Trophoblast cell (in vitro differentiated cells and primary cell): ENCODE measurements at places on chromosomes 3 and 15.

GRCh38 chr3:197151580-197151979 is 122.0 kb upstream of the MELTF start:
- H3K27ac ChIP-seq = no peak overlapping the region
- no peaks in the 10 kb centered on the region for H3K36me3 ChIP-seq

DNA sequence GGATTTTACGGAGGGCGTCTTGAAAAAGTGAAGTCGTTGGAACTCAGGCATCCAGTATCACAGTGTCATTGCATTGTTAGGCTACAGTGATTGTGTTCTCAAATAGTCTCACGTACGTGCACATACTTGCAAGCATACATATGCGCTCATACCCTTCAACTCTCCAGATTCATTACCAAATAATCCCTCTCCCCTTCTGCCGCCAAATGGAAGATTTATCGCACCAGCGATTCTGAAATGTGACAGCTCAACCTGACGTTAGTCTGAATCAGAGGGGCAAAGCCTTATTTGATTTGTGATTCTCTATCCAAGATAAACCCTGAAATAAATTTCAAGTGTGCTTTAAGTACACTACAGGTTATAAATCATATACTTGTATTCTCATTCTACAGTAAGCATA is 119.4 kb downstream of the GADL1 start:
- H3K4me3 ChIP-seq = no peak overlapping the region
- no peak overlapping the region for H3K27ac ChIP-seq
- DNase-seq = no peak
- no peaks in the 10 kb centered on the region for H3K27me3 ChIP-seq
- H3K4me1 ChIP-seq = no peaks in the 10 kb centered on the region

DNA sequence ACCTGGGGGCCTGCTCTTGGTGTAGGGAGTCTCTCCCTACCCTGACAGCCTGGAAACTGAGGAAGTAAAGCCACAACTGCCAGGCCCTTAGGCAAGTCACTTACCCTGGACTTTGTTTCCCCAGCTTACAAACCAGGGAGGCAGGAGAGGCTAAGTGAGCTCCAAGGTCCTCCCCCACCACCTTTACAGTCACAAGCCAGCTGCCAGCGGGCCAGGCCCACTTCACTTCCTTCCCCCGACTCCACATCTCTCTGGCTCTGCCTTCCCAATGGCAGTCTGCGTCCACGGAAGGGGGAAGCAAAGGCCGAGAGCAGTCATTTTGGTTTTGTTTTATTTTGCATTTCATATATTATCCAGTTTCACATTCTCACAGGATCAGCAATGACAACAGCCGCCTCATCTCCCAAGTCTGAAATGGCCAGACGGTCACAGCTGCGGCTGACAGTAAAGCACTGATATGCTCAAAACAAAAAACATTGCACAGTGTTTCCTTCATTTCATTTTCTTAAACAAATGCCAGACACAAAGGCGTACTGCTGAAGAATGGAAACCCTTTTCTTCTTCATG is 35.7 kb downstream of the RBPMS2 start:
- no peak for DNase-seq
- H3K36me3 ChIP-seq = peaks cover 32% of the 10 kb centered on the region
- H3K4me1 ChIP-seq = no peaks in the 10 kb centered on the region
- H3K27ac ChIP-seq = no peak overlapping the region
- no peak overlapping the region for H3K4me3 ChIP-seq
- H3K27me3 ChIP-seq = no peaks in the 10 kb centered on the region

- H3K4me3 ChIP-seq = no peak overlapping the region
- H3K27ac ChIP-seq = no peak overlapping the region
- no peaks in the 10 kb centered on the region for H3K27me3 ChIP-seq
- no peak for DNase-seq
- H3K4me1 ChIP-seq = peaks cover 9% of the 10 kb centered on the region
Observed at GRCh38 chr3:183822631-183823030, 2.7 kb downstream of the MAP6D1 start.

- DNase-seq = peak; percentile 46
- H3K27ac ChIP-seq = no peak overlapping the region
- H3K27me3 ChIP-seq = no peaks in the 10 kb centered on the region
- no peaks in the 10 kb centered on the region for H3K4me1 ChIP-seq
- peaks cover 17% of the 10 kb centered on the region for H3K36me3 ChIP-seq
Observed at GRCh38 chr3:123724306-123724705, 139.5 kb upstream of the HACD2 start.
